Stimulated activated CD8-positive, alpha-beta memory T cell treated with anti-CD3 and anti-CD28 coated beads, Interleukin-15, amount 100 ng/mL, for 4 hours (primary cell): ENCODE measurements at places on chromosomes 3 and 15.

DNA sequence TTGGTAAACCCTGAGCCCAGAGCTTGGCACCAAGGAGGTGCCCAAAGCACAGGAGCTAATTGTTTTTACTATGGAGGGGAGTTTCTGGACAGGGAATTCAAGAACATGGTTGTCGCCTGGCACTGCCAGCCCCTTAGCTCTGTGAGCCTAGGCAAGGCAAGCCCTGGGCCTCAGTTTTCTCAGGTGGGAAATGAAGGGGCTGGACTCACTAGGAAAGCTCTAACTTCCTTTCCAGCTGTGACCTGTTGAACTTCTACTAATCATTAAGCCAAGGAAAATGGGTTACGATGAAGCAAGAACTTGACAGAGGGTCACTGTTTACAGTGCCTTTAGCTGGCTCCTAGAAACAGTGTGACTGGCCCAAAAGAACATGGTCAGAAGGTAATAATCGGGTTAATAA, 277.2 kb downstream of the SHQ1 start:
- DNase-seq: no peak

DNA sequence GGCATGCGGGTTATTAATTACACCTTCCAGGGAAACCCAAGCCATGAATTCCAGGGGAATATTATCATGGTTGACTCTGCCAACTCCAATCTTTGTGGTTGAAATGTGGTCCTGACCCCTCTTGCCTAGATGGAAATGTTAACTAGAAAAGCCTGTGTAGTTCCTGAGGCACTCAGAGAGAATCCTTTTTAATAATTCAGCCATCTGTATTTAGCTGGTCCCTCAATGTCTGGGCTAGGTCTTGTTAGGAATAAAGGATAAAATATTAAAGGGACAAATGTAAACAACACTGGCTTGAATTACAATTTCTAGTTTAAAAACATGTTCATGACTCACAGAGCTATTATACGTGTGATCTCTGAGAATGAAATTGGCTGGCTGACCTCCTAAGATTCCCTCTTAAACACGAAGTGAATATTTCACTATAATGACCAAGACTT, 435.2 kb upstream of the SUCLG2 start:
- no peak for DNase-seq

DNA sequence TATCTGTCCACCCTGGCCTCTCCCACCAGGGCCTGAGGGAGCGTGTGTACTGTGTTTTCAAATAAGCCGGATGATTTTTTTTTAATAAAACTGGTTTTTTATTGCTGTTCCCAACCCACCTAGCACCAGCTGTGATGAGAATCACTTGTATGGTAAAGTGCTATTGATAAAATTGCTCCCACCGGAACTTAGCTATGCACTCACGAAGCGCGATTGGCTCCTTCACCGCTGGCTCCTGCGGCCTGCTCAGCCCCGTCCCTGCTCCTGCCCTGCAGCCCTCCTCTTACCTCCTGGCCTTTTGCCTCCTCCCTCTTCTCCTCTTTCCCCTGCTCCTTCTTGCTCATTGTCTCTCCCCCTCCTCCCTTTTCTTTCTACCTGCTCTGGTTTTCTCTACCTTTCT, 183.7 kb downstream of the TLE3 start:
- no peak for DNase-seq

GRCh38 chr15:62164014-62164395, 1.1 kb downstream of the C2CD4B start:
- no peak for DNase-seq

DNA sequence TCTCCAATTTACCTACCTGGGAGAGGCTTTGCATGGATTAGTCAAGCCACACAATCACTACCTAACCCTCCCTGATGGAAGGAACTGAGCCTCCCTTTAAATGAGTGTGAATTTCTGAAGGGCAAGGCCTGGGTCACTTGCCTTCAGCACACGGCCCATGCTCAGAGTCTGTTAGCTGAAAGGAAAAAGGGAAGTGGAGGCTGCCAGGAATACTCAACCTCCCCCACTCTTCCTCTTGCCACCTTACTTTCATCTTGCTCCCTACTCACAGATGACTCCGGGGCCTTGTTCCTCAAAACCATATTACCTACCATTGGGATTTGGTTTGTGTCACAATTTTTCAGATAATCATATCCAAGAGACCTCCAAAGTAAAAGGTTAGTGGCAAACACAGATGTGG, 220.0 kb downstream of the ABHD5 start:
- no peak for DNase-seq
